ENCODE measurements at places on chromosomes 4 and X.
A peak's percentile ranks its signal among the peaks of the same experiment; 100 is the strongest.

GRCh38 chr4:112523764-112524505 lies 8.0 kb upstream of the NEUROG2 start:
- DNase-seq = peak; percentile 46

DNA sequence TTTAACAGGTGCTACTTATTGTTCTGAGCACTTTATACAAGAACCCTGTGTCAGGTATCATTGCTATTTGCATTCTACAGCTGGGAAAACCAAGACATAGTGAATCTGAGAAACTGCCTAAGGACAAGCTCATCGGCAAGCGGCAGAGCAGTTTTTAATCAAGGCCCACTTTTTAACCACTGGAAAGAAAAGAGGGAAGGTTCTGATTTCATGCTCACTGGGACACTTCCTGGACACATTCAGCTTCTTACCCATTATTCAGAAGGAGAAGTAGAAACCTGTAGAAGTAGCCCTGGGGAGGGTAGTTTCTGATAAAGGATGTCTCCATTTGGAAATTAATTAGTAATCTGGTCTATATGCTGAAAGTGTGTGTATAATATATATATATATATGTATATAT lies 2.5 kb upstream of the LNX1 start:
- no peak for DNase-seq

DNA sequence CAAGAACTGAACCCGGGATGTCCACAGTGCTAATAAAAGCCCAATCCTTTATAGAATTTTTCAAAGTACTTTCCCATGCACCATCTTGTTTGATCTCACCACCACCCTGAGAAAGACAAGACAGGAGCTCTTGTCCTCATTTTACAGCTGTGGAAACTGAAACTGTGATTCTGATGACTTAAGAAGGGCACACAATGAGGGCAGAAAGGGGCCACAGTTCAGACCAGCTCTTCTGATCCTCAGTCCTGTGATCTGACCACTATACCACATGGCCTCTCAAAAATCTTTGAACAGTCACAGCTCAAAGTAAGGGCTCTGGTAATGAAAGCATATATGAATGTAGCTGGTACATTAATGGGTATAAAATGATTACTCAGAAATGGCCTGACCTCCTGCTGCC lies 127.3 kb upstream of the CPEB2 start:
- no peak for DNase-seq

GRCh38 chr4:146175541-146176453 lies at the start of gene LSM6:
TSS of gene LSM6 (plus strand) at chr4:146175718. CDS start at chr4:146182922, 7,204 bp downstream.
- peak; percentile 66 for DNase-seq
